ENCODE measurements at places on chromosomes 3 and 15. TPM values are rescaled to one million over a fixed set of nuclear protein-coding genes. Genes with fewer than 3 reads are reported as not detected.

DNA sequence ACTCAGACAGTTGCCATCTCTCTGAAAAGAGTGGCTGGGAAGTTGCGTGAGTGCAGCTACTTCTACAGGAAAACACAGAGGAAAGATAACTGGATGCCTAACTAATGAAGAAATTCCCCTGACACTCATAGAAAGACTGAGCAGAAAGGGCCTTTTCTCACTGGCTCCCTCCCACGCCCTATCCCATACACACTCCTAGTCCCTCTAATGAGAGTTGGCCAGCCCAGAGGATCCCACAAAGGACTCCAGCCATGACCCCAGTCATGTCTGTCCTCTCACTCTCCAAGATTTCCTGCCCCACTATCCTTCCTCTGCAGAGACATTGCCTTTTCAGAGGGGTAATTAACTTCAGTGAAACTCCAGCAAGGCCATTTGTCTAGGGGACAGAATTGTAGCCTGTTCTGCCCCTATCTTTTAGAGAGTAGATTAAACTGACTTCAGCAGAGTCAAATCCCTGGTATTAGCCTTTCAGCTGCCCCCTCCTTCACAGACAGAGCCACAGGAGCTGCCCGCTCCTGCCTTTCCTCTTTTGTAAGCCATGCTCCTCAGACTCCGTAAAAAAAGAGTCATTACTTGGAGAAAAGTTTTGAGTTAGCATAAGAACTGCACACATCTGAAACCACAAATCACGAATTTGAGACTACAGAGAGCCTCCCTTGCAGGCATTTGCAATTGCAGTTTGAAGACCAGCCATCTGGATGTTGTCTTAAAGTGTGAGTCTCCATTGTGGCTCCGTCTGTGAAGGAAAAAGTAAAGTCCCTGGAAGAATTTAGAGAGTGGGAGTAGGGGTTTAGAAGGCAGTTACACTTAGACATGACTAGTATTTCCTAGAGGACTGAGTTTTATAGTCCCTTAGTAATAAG is 129.1 kb upstream of the SEMA6D start:
- H3K27ac ChIP-seq = no peak overlapping the region
- no peaks in the 10 kb centered on the region for H3K36me3 ChIP-seq
- no peak overlapping the region for H3K4me3 ChIP-seq
- peaks cover 11% of the 10 kb centered on the region for H3K27me3 ChIP-seq

DNA sequence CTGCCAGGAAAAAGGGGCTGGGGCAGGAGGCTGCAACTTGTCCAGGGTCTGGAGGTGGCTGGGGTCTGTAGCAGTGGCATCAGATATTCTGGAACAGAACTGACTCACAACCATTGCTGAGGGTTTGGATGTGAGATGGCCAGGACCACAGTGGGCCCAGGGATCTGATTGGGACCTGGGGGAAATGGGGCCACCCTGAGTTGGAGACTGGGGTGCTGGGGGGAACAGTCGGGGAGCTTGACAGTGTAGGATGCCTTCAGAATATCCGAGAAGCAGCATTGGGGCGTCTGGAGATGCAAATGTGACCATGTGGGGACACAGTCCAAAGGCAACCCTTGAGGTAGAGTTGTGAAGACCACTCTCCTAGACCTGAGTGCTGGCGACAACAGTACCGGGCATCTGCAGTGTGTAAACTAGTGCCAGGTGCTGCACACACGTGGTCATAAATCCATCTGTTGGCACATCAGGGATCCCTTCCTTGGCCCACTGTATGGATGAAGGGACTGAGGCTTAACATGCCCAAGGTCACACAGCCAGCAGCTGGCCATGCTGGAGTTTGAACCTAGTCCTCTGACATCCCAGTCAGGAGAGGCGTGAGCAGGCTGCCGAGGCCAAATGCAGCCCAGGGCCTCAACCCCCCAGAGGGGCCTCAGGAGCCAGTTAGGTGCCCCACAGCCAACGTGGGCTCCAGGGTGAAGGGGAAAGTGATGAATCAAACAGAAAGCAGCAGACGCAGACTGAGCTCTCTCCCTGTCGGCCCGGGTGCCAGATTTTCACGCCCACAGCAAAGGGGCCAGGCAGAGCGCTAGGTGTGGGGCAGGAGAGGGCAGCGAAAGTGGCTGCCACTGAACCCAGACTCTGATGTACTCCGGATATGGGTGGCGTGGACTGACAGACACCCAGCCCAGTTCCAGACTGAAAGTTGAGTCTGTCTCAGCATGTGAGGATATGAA is 18.8 kb downstream of the HEMK1 start:
- no peak overlapping the region for H3K27ac ChIP-seq
- no peak overlapping the region for H3K4me3 ChIP-seq
- peaks cover 2% of the 10 kb centered on the region for H3K27me3 ChIP-seq

DNA sequence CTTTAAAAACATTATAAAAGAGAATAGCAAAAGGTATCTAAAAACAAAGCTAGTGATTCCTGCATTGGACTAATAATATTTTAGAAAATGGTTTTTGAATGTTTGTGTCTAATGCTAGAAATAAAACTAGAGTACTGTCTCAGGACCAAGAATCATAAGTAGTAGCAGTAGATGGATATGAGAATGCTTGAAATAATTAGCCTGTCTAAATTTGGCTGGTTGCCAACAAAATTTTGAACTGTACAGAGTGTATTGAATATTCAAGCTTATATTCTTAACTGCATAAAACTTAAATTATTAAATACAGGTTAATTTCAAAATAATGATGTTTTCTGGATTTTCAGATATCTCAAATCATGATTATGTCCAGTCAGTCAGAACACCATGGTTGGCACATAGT is 14.0 kb downstream of the ABHD5 start:
- H3K36me3 ChIP-seq = peaks cover 6% of the 10 kb centered on the region
- H3K27ac ChIP-seq = no peak overlapping the region
- DNase-seq = no peak
- H3K27me3 ChIP-seq = no peaks in the 10 kb centered on the region

DNA sequence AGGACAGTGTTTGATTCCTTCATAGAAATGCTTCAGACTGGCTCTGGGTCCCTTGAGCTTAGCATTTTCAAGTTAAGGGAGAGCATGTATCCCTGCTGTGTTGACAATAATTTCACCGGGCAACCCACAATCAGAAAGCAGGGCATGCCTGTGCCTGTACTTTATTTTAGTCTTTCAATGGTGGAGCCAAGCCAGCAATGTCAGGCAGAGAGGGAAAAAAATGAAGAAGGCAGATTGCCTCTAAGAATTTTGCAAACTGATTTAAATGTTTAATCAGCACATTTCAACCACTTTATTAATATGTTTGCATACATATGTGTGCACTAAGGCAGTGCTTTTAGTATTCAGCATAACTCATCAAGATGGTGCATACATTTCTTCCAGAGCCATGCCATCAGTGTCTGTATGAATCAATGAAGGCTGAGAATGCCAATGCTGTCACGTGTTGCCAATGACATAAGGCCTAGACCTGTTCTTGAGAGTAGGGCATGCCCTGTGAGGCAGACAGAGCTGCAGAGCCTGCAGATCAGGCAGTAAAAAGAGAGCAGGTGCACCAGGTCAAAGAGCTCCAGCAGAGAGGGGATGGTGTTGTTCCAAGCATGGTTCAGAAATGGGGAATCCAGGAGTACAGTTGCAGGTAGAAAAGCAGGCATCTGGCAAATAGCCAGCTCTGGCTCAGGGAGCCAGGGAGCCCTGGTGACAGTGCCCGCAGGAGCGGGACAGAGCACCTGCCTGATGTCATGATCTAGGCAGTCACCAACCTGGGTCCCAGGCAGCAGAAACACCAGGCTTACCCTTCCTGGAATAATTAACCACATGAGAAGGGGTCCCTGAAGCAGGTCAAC is 508.5 kb downstream of the GABRG3 start:
- no peak overlapping the region for H3K4me3 ChIP-seq
- no peaks in the 10 kb centered on the region for H3K27me3 ChIP-seq

- H3K27me3 ChIP-seq = peaks cover 2% of the 10 kb centered on the region
- no peak overlapping the region for H3K4me3 ChIP-seq
- no peak for DNase-seq
- H3K36me3 ChIP-seq = no peaks in the 10 kb centered on the region
Observed at GRCh38 chr3:97990624-97991292, 18.5 kb upstream of the RIOX2 start.

DNA sequence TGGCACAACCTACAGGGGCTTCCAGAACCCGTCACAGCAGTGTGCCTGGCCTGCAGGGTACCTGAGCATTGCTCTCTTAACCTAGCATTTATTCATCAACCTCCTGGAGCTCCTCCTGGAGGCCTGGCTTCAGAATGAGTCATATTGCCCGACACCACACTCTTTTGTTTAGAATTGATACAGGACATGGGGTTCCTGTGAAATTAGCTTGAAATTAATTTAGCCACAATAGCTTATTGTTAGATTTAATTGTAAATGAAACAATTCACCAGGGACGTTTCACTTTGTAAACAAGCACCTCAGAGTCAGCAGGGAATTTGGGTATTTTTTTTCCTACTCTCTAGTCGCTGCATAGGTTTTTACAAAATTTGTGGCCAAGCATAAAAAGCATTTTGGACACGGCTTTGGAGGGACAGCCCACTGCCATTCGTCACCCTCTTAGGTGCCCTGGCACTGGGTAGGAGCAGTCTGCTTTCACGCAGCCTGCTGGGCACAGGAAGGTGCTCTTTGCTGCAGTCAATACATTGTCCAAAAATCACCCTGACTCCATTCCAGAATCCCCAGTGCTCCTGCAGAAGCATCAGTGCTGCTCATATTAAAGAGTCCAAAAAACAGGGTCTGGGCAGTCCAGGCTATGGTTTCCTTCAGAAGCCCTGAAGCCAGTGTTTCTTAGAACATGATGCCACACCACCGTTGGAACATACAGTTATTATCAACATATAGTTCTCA is 60.8 kb upstream of the MEF2A start:
- H3K27me3 ChIP-seq = peaks cover 33% of the 10 kb centered on the region
- no peak overlapping the region for H3K4me3 ChIP-seq
- H3K4me1 ChIP-seq = no peaks in the 10 kb centered on the region
- no peak overlapping the region for H3K27ac ChIP-seq
- H3K36me3 ChIP-seq = no peaks in the 10 kb centered on the region
- DNase-seq = no peak

DNA sequence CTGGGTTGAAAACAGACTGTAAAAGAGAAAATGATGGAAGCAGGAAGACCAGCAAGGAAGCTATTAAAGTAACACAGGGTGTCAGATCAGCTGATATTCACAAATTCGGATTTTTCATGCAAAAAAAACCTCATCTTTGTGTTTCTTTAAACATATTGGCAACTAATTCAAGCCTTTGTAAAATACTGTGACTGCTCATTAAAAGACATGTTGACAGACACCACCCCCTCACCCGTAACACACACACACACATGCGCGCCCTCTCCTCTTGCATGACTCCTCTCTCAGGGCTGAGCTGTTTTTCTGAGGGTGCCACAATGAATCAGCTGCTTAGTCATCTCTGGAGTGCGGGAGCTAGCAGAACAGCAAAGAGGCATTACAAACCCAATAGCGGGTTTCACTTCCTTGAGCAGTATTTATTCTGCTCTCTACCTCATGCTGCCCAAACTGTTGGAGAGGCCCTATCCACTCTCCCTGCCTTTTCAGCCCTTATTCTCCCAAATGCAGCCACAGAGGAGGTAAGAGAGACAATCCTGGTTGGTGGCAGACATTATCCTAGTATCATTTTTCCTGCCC is 35.8 kb upstream of the CCDC80 start:
- no peaks in the 10 kb centered on the region for H3K27me3 ChIP-seq
- peak overlapping the region; percentile 68 for H3K4me3 ChIP-seq

GRCh38 chr3:170692720-170693119 is 106.8 kb upstream of the SLC7A14 start:
- H3K36me3 ChIP-seq = no peaks in the 10 kb centered on the region
- H3K4me1 ChIP-seq = peaks cover 61% of the 10 kb centered on the region
- H3K27me3 ChIP-seq = no peaks in the 10 kb centered on the region
- peak; percentile 29 for DNase-seq

GRCh38 chr3:176916777-176917176 is 280.5 kb downstream of the TBL1XR1 start:
- no peak overlapping the region for H3K27ac ChIP-seq
- H3K4me3 ChIP-seq = no peak overlapping the region
- H3K27me3 ChIP-seq = peaks cover 5% of the 10 kb centered on the region
- no peak for DNase-seq

DNA sequence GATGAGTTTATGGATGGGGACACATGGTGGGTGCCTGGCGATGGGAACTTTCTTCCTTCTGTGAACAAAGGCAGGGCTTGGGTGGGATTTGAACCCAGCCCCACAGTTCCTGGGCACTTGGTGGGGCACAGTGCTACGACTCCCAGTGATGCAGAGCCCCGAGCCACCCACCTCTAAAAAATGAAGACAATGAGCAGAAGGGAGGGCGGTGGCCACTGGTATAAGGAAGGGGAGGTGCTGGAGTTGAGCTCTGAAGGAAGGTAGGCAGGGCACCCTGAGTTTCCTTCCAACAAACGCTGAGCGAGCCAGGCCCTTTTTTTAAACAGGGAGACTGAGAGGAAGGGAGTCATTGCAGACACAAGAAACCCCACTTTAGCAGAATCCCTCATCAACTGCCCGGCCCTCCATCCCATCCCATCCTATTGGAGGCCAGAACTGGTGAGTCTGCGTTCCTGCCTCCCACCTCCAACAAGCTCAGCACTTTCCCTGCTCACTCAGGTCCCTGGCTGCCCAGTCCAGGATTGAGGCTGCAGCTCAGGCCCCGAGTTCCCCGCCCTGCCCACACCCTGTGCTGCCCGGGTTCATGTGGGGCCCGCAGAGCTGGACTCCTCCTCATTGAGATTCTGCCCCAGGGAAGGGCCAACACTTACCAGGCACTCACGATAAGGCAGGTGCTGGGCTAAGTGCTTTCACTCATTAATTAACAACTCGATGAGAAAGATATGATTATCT is 57.3 kb downstream of the LINGO1 start:
- no peak for DNase-seq
- H3K36me3 ChIP-seq = no peaks in the 10 kb centered on the region
- H3K4me3 ChIP-seq = no peak overlapping the region
- H3K4me1 ChIP-seq = no peaks in the 10 kb centered on the region

DNA sequence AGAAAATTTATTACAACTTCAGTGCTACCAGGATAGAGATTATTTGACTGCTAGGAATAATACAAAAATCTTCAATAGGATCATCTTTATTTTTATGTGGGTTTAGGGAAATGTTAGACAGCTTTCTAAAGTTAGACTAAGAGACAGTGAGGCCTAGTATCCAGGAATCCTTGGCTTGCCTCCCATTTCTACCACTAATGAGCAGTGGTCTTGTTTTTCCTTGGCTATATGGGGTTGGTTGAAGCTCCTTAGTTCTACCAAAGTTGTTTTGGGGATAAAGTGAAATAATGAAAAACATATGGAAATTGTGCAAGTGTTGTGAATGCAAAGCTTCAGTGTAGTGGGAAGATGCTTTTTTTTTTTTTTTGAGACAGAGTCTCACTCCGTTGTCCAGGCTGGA is 16.8 kb downstream of the AP4E1 start:
- peaks cover 14% of the 10 kb centered on the region for H3K36me3 ChIP-seq
- no peak overlapping the region for H3K27ac ChIP-seq
- H3K4me1 ChIP-seq = no peaks in the 10 kb centered on the region
- no peak overlapping the region for H3K4me3 ChIP-seq

DNA sequence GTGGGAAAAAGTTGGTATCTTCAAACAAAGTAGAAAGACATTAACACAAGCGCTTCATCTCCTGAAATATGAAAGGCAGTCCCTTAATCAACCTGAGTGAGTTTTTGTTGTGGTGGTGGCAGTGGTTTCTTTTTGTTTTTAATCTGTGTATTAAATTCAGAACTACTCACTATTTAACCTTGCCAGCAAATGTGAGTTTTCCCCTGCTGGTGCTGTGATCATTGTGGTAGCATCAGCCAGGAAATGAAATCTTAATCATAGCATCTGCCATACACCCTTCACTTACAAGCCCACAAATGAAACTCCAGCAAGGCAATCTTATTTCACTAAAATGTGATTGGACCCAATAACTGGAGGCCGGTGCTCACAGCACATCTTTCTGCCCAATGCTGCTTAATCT is 229.7 kb downstream of the SHOX2 start:
- no peaks in the 10 kb centered on the region for H3K36me3 ChIP-seq
- no peak overlapping the region for H3K27ac ChIP-seq
- H3K27me3 ChIP-seq = peaks cover 3% of the 10 kb centered on the region

The ZNF502 gene
- total RNA-seq = 0.33 TPM

The TP63 gene
- total RNA-seq = not detected

The MCTP2 gene
- 4.2 TPM for total RNA-seq

The STRC gene
- not detected for total RNA-seq
